ENCODE measurements at places on chromosomes 4 and X.

DNA sequence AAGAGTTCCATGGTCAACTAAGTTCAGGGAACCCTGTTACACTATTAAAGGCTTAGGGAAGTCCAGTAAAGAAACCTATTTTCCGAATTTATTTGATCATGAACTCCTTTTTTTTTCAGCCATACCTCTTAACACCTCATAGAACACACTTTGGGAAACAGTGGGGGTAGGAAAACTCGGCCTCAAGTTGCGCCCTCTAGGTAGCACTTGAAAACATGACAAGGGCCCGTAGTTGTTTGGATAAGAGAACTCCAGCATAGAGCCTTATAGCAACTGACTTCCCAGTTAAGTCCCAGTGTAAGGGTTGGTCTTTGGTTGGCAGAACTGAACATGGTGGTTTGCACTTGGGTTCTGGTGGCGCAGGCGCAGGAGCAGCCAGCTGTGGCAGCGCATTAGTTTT, 14.4 kb downstream of the OGT start:
- DNase-seq = no peak

DNA sequence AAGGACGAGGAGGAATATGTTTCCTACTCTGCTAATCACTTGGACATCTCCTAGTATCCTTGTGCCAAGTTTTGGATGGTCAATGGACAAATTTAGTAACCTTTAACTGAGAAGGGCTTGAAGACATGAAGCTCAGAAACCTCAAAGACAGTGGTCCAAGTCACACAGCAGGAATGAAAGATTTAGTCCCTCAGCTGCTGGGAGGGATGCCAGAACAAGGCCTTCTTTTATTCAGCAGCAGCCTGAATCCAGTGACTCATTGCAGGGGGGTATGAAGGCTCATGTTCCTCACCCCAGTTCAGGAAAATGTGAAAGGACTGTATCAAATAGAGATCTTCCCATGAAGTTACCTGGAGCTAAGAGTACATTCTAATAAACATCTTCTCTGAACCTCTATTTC, 214.9 kb upstream of the UGT8 start:
- DNase-seq = no peak

- no peak for DNase-seq
Measured at GRCh38 chr4:2910409-2910808, 52.8 kb downstream of the NOP14 start.

- no peak for DNase-seq
Measured at GRCh38 chr4:93825551-93826216, 2.9 kb upstream of the ATOH1 start.

- no peak for DNase-seq
Measured at GRCh38 chr4:11228530-11228929, 200.2 kb downstream of the HS3ST1 start.

DNA sequence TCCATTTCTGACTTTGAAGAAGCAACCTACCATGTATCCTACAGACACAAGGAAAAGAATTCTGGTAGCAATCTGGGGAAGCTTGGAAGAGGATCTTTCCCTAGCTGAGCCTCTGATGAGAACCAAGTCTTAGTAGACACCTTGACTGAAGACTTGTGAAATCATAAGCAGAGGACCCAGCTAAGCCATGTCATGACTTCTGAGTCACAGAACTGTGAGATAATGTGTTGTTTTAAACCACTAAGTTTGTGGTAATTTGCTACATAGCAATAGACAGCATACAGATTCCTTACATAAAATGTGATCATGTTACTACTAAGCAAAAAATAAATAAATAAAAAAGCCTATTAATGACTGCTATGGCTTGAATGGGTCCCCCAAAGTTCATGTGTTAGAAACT, 71.3 kb upstream of the ANKRD50 start:
- no peak for DNase-seq

- no peak for DNase-seq
Measured at GRCh38 chr4:27515140-27515539, 654.5 kb downstream of the STIM2 start.

GRCh38 chr4:4693258-4693657, 151.4 kb upstream of the STX18 start:
- DNase-seq = no peak

DNA sequence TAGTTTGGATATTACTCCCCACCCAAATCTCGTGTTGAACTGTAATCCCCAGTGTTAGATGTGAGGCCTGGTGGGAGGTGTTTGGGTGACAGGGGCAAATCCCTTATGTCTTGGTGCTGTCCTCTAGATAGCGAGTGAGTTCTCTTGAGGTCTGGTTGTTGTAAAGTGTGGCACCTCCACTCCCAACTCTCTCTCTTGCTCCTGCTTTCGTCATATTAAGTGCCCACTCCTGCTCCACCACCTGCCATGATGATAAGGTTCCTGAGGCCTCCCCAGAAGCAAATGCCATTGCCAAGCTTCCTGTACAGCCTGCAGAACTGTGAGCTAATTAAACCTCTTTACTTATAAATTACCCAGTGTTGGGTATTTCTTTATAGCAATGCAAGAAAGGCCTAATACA, 944.3 kb downstream of the ADGRL3 start:
- no peak for DNase-seq

- no peak for DNase-seq
Measured at GRCh38 chrX:153889123-153889522, 3.1 kb upstream of the L1CAM start.

DNA sequence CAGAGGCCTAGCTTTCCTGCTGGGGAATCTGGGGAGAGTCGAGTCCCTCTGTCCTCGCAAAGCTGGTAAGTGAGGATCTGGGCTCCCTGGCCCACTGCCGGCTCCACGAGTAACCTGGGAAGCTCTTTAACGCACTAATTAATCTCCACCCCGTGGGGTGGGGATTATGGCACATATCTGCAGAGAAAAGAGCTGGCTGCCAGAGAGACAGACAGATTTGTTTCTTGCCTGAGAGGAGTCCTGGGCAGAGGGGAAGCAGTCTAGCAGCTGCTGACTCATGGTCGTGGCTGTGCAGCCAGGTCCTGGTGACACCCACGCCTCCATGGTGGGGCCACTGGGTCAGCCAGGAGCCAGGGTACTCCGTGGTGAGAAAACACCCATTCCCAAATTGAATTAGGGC, 14.0 kb downstream of the SORCS2 start:
- no peak for DNase-seq

DNA sequence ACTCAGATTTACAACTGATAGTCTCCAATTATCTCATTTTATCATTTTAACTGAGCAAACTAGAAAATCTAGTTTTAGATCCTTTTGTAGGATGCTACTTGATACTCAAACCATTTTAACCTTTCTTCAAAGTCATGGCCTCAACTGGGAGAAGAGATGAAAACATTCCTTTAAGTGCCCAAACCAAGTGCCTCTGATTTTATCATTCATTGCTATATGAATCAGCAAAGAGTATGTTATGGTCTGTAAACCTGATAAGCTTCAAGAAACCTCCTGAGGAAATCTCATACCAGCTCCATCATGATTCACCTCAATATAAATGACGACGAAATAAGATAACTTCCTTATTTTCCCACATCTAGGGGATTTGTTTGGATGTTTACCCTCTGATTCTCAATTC, 119.9 kb downstream of the FAM13A start:
- no peak for DNase-seq

DNA sequence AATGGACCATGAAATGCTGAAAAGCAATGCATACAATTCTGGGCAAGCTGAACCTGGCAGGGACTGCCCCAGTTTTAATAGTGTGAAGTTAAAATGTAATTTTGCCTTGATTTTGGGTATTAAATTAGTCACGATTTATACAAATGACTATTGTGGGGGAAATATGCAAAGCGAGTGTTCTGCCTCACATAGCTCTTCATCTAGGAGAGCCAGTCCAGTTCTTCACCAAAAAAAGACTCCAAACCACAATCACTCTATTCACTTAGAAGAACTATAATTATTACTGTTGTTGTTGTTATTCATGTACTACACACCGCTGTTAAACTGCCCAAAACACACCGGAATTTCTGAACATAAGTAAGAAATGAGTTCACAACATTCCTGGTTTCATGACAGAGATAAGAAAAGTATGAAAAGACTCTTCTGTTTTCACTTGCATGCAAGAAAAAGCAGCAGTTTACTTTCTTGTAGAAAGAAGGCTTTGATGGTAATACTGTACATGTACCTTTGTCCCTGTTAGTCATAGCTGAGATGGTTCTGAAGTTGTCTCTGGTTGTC, 101.9 kb downstream of the QRFPR start:
- no peak for DNase-seq

- DNase-seq = no peak
Measured at GRCh38 chr4:184392748-184393559, 81.4 kb downstream of the IRF2 start.

DNA sequence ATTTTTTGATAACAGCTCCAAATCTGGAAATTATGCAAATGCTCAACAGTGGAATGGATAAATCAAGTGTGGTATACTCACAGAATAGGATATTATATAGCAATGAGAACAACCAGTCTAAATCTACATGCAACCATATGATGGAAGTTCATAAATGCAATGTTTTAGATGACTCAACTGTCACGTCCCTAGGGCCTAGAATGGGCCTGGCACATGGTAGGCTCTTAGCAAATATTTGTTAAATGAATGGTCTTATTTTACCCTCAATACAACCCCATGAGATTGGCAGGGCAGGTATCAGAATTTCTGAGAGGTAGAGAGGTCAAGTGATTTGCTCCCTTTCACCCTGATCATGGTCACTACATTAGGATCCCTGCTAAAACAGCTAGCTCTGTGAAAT, 14.6 kb upstream of the NKX3-2 start:
- DNase-seq = no peak

DNA sequence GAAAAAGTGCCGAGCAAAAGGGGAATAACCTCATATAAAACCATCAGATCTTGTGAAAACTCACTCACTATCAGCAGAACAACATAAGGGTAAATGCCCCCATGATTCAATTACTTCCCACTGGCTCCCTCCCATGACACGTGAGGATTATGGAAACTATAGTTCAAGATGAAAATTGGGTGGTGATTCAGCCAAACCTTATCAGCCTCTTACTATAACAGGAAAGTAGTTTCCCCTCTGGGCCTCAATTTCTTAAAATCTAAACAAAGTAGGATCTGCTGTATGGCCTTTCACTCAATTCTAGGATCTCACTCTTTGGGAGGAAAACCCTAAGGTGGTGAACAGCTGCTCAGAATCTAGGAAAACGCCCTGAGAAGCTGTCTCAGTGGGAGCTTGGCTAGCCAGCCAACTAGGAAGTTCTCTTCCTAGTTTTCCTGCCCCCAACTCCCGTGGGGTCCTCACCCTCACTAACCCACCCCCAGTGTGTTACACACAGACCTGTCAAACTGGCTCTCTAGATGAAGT, 1017.1 kb upstream of the HS3ST1 start:
- no peak for DNase-seq

DNA sequence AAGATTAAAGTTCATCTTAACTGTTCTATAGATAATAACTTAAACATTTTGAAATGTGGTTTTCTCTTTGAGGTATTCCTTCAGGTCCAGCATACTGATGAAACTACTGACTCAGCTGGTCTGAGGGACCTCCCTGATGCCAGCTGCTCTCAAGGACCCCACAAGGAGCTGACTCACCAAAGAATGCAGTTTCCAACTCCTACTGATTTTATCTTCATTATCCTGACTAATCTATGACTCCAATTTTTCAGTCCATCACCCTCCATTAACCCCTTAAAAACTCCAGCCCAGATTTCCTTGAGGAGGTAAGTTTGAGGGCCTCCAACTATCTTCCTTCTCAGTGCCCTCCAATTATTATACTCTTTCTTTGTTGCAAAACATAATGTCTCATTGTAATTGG, 1.4 kb upstream of the UGT2B4 start:
- DNase-seq = no peak

DNA sequence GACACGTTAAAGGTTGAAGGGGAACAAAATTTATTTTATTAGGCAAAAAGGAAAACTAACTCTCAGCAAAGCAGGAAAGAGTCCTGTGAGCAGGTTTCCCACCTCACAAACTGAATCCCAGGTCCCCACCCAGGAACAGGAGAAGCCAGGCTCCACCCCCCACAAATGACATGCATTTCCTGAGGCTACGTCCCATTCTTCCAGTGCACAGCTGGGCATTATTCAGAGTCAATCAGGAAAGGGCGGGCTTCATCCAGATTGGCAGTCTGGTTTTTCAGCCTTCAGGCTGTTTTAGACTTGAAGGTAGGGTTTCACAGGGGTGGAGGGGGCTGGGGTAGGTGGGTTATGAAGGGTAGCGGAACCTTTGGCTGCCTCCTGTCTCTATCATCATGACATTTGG, 11.9 kb upstream of the ASIC5 start:
- no peak for DNase-seq

DNA sequence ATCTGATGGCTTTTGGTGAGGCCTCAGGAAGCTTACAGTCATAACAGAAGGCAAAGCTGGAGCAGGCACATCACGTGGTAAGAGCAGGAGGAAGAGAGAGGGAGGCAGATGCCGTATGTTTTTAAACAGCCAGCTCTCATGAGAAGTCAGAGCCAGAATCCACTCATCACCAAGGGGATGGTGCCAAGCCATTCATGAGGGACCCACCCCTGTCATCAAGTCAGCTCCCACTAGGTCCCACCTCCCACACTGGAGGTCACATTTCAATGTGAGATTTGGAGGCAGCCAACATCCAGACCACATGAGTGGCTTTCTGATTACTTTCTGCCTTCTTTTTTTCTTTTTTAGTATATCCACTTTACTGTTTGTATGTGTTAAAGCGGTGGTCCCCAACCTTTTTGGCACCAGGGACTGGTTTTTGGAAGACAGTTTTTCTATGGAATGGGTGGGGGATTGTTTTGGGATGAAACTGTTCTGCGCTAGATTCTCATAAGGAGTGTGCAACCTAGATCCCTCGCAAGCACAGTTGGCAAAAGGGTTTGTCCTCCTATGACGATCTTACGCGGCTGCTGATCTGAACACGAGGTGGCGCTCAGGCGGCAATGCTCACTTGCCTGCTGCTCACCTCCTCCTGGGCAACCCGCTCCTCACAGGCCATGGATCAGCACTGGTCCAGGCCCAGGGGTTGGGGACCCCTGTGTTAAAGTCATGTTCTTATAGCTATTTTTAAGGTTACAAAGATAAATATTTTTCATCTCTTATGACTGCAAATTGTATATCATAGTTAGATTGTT, 61.7 kb downstream of the SLIT2 start:
- DNase-seq = no peak

DNA sequence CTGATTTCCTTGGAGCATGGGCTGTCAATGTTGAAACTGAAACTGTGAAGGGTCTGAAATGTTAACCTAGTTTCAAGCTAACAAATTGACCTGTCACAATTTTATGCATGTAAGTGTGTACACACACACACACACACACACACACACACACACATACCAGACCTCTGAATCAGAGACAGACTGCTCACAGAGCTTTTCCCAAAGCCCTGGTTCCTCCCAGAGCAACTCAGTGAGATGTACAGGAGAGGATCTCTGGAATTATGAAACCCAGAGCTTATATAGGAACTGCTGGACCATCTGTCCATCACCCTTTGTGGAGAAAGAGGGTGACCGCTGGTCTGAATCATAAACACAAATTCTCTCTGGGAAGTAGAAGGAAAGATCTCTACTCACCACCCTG, 228.1 kb upstream of the PRPS2 start:
- no peak for DNase-seq

Measured in CD4-positive, alpha-beta T cell treated with Interleukin-21 for 1 hour (primary cell).